ENCODE measurements at places on chromosomes 3 and 15. TPM values are rescaled to one million over a fixed set of nuclear protein-coding genes. Genes with fewer than 3 reads are reported as not detected.
A peak's percentile ranks its signal among the peaks of the same experiment; 100 is the strongest.

DNA sequence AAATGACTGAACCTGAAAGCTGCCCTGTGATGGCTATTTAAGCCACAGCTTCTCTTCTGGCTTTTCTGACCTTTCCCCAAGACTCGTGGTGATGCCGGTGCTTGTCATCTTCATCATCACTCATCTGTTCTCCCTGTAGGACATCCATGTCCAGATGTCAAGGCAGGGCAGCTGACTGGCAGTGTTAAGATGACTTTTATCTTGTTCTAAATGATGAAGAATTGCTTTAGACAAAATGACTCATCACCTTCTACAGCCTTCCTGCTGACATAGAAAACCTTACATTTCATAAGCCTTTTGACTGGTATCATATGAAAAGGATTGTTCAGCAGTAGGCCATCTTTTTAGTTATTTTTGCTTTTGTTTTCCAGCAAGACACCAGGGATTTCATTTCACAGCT lies 67.0 kb upstream of the GPR149 start:
- DNase-seq: no peak

DNA sequence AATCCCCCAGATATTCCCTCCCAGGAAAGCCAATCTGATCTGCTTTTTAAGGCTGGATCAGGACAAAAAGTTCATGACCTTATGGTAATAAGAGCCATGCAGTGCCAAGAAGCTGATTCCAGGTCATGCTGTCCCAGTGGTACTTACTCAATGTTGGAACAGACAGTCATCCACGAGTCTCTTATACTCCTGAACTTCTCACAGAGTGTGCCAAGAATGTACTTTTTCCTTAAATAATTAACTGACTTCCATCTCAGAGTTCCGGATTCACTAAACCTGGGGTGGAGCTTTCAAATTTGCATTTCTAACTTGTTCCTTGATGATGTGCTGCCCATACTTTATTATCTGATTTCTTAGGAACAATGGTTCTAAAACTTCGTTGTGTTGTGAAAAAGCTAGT lies 3.4 kb upstream of the P3H2 start:
- no peak for DNase-seq

- no peak for DNase-seq
These were observed 124.8 kb downstream of the EEFSEC start for GRCh38 chr3:128278130-128278529.

DNA sequence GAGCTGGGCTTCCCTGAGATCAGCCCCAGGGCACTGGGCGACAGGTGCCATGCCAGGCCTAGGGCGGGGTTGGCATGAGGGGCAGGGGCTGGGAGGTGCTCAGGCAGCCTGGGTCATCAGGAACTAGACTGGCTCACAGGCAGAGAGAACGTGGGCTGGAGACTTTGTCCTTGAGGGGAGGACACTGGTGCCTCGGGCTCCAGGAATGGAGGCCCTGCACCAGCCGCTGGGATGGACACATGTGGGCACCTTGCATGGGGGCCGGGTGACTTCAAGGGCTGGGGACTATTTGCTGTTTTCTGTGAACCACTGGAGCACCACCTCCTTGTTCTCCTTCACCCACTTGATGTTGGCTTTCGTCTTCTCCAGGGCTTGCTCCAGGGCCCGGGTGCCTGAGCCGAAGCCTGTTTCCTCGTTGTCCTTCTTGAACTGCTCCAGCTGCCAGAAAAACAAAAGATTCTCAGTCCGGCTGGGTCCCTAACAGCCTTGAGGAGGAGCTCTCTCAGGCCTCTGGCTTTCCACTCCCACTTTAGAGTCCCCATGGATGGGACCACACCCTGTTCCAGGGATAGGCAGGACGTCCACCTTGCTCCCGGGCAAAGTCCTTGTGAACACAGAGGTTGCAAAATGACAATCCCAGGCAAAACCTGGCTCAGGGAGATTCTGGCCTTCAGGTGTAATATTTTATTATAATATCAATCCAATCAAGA lies 9.1 kb downstream of the MESP2 start:
- DNase-seq: no peak

GRCh38 chr3:119343719-119344118 lies 49.5 kb downstream of the ARHGAP31 start:
- DNase-seq: no peak

GRCh38 chr3:117454254-117454653 lies 744.7 kb downstream of the TUSC7 start:
- no peak for DNase-seq

DNA sequence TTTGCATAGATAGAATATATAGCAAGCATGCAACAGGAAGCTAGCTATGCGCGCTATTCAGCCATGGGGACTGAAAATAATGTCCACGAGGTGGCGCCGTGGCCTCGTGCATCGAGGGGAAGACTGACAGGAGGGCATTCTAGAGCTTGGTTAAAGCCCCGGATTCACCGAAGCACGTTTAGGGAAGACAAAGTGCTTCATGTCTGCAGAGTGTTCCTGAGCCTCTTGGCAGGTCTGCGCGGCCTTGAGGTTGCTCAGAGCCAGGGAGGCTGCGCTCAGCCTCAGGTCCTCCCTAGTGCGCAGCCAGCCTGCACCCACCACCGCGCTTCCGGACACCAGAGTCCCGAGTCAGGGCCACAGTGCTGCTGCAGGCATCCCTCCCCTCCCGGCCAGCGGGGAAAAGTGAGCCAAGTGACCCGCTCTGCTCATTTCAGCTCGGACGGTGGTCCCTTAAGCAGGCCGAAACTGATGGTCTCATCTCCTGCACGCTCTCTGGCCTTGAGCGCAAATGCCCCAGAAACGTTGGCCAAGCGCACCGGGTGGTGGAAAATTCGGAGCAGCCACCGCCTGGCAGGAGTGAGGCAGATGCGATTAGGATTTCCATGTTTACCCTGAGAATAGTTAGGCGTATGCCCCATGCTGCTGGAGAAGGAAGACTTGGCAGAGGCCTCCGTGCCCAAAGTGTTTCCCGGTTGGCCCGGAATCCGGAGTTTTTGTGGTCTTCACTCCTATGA lies 24.8 kb downstream of the GABRA5 start:
- DNase-seq: peak; percentile 22

- DNase-seq: no peak
These were observed 77.8 kb upstream of the WDR72 start for GRCh38 chr15:53837263-53837662.

GRCh38 chr15:100918690-100919480 lies at the start of gene LRRK1:
Gene LRRK1, plus strand, starts transcription at chr15:100919357. Its CDS starts 5,276 bp downstream, at chr15:100924633.
- no peak for DNase-seq

- no peak for DNase-seq
These were observed 25.5 kb upstream of the AKAP13 start for GRCh38 chr15:85354948-85355347.

- no peak for DNase-seq
These were observed 60.7 kb upstream of the HEG1 start for GRCh38 chr3:125116311-125117080.

DNA sequence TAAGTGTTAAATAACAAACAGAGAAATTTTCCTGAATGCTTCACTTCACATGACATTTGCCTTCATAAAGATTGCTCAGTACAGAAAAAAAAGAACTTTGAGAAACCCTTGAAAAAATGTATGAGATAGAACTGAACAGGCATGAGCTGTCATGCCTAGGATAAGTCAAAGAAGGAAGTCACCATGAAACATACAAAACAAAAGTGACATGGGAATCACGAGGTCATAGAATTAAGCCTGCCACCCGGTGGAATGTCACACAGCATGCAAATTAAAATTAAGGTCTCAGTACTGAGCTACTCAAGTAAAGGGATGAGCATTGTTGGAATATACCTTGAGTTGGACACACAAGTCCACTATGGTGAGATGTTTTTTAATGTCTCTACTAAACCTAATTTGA lies 652.5 kb upstream of the NECTIN3 start:
- DNase-seq: no peak

- no peak for DNase-seq
These were observed 289.8 kb downstream of the ZBTB20 start for GRCh38 chr3:114857299-114857701.

DNA sequence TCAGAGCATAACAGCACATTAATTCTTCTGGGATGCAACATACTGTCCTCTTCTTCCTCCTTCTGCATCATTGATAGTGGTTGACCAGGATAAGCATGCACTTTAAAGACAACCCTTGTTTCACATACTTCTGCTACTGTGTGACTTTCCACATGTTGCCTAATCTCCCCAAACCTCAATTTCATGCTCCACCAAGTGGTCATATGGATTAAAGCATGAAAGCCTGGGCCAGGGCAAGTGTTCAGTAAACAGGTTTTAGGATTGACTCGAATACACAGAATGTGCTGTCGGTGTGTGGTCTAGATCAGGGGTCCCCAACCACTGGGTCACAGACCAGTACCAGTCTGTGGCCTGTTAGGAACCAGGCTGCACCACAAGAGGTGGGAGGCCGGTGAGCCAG lies 22.5 kb upstream of the BFSP2 start:
- DNase-seq: peak; percentile 29

- DNase-seq: peak; percentile 22
These were observed 103.6 kb upstream of the THSD4 start for GRCh38 chr15:71011503-71012155.

- DNase-seq: no peak
These were observed 171.6 kb upstream of the BHLHE40 start for GRCh38 chr3:4807381-4808280.

GRCh38 chr15:63050731-63051155 lies 8.2 kb downstream of the TPM1 start:
- no peak for DNase-seq

DNA sequence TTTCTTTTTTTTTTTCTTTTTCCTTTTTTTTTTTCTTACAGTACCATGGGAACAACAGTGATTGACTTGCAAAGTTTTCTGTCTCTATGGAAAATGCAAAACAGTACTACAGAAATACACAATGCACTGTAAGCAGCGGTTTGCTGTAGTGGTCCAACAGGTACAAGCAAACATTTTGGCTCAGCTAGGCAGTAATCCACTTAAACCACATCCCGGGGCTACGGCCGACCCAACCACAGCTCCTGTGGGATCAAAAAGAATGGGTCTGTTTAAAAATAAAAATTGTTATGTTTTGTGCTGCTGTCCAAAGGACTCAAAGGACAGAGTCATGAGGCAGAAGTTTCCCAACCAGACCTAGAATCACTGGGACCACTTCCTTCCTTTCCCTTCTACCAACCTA lies 667.1 kb upstream of the ADAMTS9 start:
- DNase-seq: no peak

GRCh38 chr15:50150349-50150748 lies 31.3 kb upstream of the ATP8B4 start:
- DNase-seq: no peak

DNA sequence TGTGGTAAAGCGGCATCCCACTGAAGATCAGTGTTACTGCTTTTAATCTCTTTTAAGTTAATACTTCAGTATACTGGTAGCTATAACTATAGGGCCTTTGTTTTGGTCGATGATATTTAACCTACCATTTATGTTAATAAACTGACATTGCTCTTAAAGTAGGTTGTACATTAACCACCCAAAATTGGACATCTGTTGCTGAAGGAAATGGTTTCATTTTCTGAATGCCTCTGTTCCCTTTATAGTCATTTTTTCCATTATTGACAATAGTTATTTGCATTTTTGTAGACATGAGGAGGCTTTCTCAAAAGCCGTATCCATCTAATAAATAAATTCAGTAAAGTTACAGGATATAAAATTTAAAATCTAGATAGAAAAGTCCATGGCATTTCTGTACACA lies 252.4 kb upstream of the UBE2E1 start:
- no peak for DNase-seq

- DNase-seq: no peak
These were observed at the start of gene P2RY12 for GRCh38 chr3:151384741-151385174. Gene P2RY12, minus strand, starts transcription at chr3:151384753. Its CDS starts 45,908 bp downstream, at chr3:151338845.

DNA sequence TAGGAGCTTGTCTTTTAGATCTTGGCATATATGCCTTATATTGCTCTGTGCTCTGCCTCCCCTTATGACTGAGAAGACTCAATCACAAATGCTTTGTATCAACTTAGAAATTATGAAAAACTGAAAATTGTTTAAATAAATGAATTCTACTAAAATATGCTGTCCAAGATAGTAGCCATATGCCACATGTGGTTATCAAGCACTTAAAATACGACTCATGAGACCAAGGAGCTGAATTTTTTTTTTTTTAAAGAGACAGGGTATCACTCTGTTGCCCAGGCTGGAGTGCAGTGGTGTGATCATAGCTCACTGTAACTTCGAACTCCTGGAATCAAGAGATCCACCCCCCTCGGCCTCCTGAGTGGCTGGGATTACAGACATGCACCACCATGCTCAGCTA lies 118.3 kb downstream of the RFTN1 start:
- no peak for DNase-seq

- no peak for DNase-seq
These were observed 31.8 kb downstream of the PCOLCE2 start for GRCh38 chr3:142857056-142857455.

DNA sequence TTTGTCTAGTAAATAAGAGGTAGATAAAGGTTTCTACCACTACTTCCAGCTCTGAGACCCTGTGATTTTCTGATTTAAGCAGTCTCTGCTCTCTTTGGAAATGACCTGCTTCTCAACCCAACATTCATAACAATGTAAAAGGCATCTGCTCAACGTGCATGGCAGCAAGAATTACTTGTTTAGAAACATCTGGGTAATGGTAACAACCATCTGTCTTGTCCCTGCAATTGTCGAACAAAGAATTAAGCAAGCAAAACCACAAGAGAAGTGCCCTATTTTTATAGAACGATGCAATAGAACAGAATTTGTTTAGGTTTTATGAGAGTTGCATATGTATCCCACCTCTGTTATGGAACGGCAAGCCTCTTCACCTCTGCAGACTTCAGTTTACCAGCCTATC lies 7.1 kb upstream of the FSIP1 start:
- no peak for DNase-seq

DNA sequence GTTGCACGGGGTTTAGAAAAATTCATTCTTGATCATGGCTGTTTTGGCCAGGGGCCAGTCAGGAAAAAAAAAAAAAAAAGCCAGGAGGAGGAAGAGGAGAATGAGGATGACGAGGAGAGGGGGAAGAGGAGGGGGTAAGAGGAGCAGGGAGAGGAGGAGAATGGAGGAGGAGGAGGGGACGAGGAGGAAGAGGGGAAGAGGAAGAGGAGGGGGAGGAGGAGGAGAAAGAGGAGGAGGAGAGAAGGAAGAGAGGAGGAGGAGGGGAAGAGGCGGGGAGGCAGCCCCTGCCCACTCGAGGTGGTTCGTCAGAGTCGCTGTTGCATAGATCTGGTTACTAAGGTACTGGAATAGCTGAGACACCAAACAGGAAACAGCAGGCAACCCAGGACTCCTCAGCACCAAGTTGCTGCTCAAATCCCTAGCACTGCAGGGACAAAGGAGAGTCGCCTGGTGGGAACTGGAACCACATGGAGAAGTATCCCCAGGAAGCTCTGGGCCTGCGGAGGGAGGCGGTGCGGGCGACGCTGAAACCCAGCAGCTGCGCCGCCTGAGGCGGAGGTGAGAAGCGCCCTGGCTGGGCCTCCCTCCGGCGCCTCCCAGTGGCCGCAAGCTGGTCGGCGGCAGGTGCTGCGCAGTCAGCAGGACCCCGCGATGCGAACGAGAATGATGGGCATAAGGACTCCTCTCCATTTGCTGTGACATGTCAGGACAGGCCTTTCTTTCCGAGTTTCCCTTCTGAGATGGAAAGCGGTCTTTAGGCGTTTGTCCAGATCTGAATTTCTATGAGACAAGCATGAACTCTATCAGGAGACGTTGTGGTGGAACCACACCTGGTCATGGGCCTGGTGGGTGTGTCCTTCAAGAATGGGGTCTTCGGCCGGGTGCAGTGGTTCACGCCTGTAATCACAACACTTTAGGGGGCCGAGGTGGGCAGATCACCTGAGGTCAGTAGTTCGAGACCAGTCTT lies 17.5 kb downstream of the FAM240A start:
- DNase-seq: peak; percentile 5

The P2RY1 gene
- total RNA-seq: 1.3 TPM

The TMCC1 gene
- 23.8 TPM for total RNA-seq

The TMEM212 gene
- not detected for total RNA-seq

The PRTG gene
- total RNA-seq: 8.6 TPM

The FBN1 gene
- total RNA-seq: 171 TPM

The TTC14 gene
- 37.6 TPM for total RNA-seq

The IL1RAP gene
- total RNA-seq: 12.5 TPM

The APH1B gene
- total RNA-seq: 17.8 TPM

The NFKBIZ gene
- total RNA-seq: 35.4 TPM
